ENCODE measurements at places on chromosomes 4 and X.

DNA sequence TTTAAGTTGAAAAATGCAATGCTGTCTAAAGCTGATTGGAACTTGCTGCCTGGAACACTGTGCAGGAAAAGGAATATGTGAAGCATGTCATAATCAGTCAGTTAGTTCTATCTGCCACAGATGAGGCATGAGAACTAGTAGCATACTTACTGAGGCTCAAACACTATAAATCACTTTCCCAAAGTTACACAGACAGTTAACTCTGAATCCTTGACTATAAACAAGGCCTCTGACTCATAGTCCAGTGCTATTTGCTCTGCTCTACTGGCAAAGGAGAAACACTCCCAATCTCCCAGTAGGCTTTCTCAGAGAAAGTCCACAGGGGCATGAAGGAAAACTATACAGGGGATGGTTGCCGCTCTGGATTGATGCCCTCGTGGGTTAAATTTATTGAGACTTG lies 2078.4 kb upstream of the TENM3 start:
- DNase-seq: no peak

- DNase-seq: no peak
Observed at GRCh38 chr4:74967324-74967723, 34.4 kb downstream of the PARM1 start.

- no peak for DNase-seq
Observed at GRCh38 chrX:113790987-113791386, 792.9 kb upstream of the HTR2C start.

DNA sequence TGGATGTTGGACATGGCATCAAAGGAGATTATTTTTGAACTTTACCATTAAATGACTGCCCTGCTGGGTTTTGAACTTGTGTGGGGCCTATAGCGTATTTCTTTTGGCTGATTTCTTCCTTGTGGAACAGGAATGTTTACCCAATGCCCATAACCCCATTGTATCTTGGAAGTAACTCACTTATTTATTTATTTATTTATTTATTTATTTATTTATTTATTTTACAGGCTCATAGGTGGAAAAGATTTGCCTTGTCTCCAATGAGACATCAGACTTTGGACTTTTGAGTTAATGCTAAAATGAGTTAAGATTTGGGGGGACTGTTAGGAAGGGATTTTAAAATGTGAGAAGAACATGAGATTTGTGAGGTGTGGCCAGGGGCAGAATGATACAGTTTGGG lies 273.1 kb downstream of the SLITRK2 start:
- no peak for DNase-seq

- DNase-seq: no peak
Observed at GRCh38 chr4:3306450-3306849, 13.6 kb downstream of the RGS12 start.

GRCh38 chrX:50698944-50699343 lies 115.0 kb downstream of the SHROOM4 start:
- no peak for DNase-seq

GRCh38 chrX:13470685-13470977 lies 98.8 kb upstream of the EGFL6 start:
- no peak for DNase-seq

- no peak for DNase-seq
Observed at GRCh38 chr4:13611283-13611842, 16.2 kb downstream of the BOD1L1 start.

- no peak for DNase-seq
Observed at GRCh38 chr4:43757147-43757546, 691.5 kb downstream of the KCTD8 start.

DNA sequence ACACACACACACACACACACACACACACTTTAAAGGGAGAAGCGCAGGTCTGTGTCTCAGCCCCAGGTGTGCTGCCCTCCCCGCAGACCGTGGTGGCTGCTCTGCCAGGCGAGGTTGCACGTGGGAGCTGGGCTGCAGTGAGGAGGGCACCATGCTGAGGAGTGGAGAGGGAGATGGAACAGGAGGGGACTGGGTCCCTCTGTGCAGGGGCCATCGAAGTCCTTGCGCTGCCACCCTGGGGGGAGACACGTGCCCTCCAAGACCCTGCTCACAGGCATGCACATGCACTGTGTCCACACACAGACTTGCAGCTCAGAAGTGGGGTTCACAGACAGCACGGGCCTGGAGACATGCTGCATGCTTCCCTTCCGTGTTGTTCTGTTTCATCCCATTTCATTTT lies 65.5 kb upstream of the HGFAC start:
- no peak for DNase-seq

DNA sequence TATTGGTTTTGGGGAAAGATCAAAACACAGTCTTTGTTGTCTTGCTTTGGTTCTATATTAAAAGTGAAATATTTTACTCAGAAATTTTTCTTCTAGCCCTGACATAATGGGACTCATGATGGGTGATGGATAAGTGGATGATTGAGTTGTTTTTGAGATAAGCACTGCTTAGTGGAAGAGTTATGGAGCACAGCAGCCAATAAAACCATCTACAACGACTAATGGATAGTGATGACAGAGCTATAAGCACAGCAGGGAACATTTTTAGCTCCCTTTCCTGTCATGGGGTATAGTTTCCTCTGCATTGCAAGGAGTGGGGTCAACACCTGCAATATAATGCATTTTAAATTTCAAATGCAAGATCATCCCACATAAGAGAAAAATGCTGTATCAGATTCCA lies 812.4 kb downstream of the STPG2 start:
- no peak for DNase-seq

- DNase-seq: no peak
Observed at GRCh38 chr4:102477657-102478056, 23.5 kb upstream of the NFKB1 start.

- no peak for DNase-seq
Observed at GRCh38 chr4:113024388-113024787, 25.1 kb upstream of the ANK2 start.

DNA sequence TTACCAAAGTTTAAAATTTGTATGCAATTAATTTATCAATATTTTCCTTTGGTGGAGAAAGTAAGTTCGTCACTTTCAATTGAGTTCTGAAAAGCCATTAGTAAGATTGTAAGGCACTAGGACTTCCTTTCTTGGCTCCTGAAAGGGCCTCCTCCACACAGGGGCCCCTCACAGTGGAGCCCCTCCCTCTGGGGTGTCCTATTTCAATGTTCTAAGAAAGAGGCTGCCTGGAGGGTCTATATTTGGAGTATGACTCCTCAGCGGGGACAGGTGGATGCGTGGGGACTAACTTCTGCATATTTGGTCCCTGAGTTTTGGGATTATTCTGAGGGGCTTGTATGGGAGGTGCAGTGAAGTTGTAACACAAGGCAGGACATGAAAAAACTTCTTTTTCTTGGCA lies 1.6 kb upstream of the ARMCX4 start:
- no peak for DNase-seq

- DNase-seq: no peak
Observed at GRCh38 chr4:18735740-18736268, 714.2 kb upstream of the LCORL start.

GRCh38 chr4:96186593-96186992 lies 346.7 kb downstream of the PDHA2 start:
- DNase-seq: no peak

DNA sequence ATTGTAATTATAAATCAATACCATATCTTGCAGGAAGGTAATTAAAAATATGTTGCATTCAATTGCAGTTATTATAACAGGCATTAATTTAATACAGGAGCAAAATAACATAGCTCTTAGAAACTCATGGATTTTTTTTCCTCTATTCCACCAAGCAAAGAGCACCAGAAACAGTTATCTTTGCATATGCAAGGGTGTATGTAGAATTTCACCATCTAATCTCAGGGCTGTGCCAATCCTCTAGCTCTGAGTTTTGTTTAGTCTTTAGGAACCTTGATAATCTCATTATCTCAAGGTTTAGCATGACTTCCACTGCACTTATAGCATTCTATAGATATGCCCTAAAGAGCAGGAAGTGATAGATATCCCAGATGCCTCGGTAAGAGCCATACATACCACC lies 197.5 kb downstream of the VEGFC start:
- DNase-seq: no peak

GRCh38 chr4:142818031-142818430 lies 28.1 kb downstream of the INPP4B start:
- no peak for DNase-seq

- peak; percentile 22 for DNase-seq
Observed at GRCh38 chrX:107454302-107454701, 4.8 kb downstream of the FRMPD3 start.

DNA sequence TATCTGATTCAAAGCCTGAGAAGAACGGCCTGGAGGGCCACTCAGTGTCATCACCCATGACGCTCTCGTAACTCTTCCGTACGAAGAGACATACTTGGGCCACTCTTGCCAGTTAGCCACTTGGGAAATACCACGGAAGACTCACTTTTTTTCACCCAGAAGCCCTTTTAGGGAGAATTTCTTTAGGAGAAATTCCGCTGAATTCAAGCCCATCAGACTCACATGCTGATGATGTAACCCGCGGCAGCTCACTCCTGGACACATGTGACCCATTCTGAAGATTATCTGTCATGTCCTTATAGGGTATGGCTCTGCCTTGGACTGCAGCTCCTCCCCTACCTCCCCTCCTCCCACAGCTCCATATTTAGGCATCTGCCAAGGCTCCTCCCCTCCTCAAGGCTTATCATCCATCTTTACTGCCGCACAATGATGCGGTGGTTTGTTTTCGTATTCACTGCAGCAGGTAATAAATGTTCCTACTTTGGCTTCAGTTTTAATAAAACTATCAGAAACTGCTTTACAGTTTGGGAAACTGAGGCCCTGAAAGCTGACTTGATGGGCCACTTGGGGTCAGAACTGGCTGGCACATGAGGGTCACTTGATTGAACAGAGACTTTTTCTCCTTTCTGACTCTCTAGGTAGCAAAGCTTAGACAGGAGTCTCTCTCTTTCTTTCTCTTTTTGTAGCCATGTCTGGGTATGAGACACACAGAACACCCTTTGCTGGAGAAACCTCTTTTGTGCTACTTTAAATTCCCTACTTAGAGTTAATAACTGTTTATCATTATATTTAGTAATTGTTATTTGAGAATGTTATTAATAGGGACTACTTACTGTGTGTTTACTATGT lies 42.1 kb downstream of the RHOH start:
- DNase-seq: no peak

DNA sequence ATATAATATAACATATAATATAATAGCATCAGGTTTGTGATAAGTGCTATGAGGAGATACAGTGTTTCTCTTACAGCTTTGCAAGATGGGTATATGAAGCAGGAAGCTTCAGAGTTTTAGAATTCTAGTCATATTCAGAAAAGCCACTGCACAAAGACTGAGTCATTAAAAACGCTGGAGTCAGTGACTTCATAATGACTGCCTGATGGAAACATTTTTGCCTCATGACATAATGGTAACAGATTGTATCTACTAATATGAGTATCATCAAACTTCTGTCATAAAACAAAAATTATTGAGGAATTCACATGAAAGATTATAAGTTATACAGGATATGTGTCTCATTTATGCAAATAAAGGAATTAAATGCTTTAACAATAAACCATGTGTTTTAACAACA lies 46.8 kb downstream of the EPHA5 start:
- DNase-seq: no peak

- DNase-seq: no peak
Observed at GRCh38 chr4:34323549-34324320, 1920.6 kb downstream of the ARAP2 start.

GRCh38 chr4:142874684-142875083 lies 28.6 kb upstream of the INPP4B start:
- no peak for DNase-seq

DNA sequence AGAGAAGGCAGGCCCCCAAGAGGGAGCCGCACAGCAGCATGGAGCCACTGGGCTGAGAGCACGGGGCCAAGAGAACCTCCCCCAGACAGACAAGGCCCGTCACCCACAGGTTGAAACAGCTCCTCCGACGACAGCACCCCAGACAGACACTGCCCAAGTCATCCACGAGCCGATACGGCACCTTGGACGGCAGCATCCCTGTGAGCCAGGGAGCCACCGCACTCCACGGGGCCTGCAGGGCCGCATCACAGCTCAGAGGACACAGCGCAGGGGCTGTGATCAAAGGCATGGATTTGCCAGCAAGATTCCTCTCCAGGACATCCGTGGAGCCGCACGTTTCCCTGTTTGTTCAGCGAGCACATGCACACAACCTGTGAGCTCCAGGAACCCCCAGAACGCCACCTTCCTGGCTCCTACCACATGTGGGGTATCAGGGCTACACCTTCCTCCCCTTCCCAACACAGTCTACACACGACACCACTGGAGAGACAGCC lies 3.9 kb downstream of the CTBP1 start:
- no peak for DNase-seq

GRCh38 chr4:73723928-73724327 lies 16.4 kb upstream of the CXCL8 start:
- no peak for DNase-seq

DNA sequence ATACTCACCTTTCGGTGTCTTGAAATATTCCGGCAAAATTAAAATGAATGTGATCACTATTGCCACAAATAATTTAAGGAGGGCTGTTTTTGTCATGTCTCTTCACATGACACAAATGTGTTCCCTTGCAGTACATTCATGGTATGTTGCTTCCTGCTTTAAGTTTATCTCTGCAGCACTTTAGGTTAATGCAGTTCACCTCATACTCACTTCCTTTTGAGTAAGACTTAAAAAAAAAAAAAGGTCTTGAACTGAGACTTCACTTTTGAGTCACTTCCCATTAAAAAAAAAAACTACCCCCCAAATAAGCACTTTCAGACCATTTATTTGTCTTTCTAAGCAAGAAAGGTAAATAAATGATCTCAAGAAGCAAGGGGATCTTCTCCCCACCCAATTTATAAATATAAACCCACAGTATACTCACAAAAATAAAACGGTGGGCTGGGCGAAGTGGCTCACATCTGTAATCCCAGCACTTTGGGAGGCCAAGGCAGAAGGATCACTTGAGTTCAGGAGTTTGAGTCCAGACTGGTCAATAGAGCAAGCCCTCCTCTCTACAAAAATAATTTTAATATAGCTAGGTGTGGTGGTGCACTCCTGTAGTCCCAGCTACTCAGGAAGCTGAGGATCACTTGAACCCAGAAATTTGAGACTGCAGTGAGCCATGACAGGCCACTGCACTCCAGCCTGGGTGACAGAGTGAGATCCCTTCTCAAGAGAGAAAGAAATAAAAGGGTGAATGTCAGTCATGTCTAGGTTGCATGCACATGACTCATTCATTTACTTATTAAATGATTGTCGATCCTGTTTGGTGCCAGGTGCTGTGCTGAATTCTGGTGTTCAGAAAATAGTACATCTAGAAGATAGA lies at the start of gene TMEM156:
TMEM156 (minus strand) TSS at position 192 of the 868 bp plus-strand sequence; CDS start at position 96, 96 bp downstream.
- DNase-seq: no peak

DNA sequence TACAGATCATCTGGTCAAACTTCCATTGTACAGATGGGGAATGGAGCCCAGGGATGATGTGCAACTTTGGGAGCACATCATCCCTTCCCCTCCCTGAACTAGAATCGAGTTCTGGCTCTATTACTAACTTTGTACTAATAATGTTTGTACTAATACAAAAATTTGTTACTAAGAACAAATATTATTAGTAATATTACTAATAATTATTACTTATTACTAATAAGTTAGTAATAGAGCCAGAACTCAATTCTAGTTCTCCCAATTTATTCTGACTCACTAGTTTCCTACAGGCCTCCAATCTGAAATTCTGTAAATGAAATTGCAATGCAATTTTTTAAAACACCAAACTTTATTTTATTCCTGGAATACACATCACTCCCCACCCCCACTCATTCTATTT lies 47.9 kb upstream of the CD40LG start:
- no peak for DNase-seq

GRCh38 chr4:116839826-116840225 lies 245.6 kb downstream of the TRAM1L1 start:
- DNase-seq: peak; percentile 1

GRCh38 chr4:154005171-154005520 lies 216.3 kb upstream of the SFRP2 start:
- DNase-seq: no peak

GRCh38 chr4:111943796-111944203 lies 201.5 kb upstream of the FAM241A start:
- DNase-seq: no peak

Measured in H54 (cell line).